ENCODE measurements at places on chromosomes 5 and 9.

GRCh38 chr9:110249603-110250002 is 6.7 kb downstream of the TXN start:
- DNase-seq, result no peak

DNA sequence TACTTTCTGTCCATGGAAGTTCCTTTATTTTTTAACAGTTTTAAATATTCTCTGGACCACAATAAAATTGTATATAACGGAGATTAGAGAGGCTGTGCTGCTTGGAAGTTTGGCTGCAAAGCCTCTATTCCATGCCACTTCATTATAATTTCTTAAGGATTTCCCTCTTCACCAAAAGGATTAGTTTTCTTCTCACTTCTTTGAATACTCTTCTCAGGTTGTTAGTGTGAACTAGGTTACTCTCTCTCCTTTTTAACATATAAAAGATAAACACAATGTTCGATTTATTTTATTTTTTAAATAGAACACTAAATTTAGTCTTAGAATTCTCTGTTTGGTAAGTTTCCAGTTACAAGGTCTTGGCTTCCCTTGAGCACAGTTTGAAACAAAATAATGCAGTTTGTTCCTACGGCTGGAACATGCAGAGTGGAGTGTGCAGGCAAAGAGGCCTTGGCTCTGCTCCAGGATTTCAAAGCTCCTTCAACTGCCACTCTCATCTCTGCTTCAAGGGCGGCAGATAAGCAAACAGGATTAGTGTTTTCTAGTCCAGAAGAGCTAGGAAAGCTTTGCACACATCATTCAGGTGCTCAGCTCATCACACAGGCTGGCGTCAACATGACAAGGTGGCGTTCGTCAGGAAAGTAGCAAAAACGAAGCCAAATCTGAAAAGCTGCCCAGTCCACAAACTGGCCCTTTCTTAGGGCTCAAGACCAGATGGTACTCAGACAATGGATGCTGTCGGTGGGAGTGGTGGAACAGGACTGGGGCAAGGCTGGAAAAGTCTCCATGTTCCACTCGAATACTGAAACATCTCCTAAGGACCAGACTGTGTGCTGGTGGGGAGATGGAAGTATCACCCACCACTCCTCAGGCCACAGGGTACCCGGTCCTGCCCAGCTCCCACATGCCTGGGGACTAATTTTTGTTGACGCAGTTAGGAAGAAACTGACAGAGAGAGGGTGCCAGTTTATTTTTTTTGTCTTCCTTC is 286.6 kb downstream of the CRB2 start:
- no peak for DNase-seq

DNA sequence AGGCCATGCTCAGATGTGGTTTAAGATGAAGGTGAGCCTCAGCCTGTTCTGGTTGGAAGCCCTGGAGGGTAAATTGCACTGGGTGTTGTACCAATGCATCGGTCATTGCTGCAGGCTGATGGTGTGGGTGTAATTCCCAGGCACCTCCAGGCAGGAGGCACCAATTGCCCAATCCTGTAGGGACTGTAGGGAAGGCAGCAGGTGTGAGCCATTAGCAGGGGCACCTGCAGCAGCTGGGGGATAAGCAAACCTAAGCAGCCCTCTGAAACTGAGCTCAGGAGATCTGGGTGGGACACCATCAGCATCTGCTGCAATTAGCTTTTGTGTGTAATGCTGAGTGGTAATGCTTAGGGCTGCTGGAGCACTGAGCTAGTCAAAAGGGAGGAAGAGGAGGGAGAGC is 190.1 kb upstream of the TBC1D2 start:
- no peak for DNase-seq

DNA sequence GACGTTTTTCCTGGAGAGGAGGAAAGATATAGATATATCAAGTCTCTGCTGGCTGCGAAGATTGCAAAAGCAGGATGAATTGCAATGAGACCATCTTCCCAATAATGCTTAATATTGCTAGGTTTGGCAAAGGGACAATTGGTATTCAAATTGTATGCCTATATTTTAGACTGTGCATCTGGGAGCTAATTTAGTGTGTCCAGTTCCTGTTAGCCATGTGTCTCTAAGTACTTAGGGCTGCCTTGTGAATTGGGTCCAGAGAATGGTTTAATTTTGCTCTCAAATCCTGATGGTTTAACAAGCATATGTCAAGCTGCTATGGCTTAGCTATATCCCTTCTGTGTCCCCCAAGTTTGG is 97.6 kb upstream of the ZNF366 start:
- DNase-seq, result no peak

GRCh38 chr9:118567861-118568260 is 801.4 kb downstream of the BRINP1 start:
- no peak for DNase-seq

DNA sequence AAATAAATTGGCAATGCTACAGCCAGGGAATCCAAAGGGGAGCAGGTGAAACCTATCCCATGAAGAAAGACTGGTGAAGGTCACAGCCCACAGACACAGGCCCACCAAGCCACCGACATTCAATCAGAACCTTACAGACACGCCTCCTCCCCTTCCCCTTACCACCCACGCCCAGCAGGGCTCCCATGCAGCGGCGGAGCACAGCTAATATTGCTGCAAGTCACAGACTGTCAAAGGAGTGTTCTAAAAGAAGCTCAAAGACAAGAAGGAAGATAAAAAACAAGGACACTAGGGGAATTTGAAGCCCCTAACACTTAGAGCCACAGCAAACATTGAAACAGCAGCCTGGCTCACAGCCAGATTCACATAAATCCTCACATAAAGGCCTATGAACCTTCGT is 91.2 kb downstream of the MED10 start:
- no peak for DNase-seq

- DNase-seq, result no peak
Measured at GRCh38 chr5:138369261-138369660, 16.8 kb downstream of the KDM3B start.

DNA sequence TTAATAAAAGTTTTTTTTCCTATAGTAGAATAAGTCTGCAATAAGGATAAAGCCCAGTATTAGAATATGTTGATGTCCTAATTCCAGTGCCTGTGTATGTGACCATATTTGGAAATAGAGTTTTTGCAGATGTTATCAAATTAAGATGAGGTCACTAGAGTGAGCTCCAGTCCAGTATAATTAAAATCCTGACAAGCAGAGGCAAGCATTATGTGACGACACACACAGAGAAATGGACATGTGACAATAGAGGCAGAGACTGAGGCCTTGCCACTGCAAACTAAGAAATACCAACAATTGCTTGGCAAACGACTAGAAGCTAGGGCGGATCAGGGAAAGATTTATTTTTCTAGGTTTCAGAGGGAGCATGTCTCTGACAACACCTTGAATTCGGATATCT is 216.4 kb upstream of the CYLC2 start:
- DNase-seq, result no peak

DNA sequence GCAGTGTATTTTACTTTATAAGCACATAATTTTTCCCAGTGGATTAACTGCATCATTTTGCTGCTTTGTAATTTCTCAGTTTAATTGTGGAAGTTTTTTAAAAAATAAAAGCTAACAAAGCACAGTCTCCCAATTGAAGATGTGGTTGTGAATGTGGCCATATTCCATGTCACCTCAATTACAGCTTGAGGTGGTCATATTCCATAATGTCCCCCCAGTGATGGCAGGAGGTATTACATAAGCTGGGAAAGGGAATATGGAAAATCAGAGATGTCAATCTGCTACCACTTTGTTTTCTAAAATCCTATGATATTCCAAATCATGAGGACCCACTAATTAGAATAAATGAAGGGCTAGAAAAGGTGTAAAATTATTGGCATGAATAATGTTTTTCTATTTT is 1672.0 kb upstream of the CDH9 start:
- no peak for DNase-seq

Data from AML-193 (cell line).